CD4-positive, alpha-beta T cell treated with Interleukin-17A for 4 hours (primary cell): ENCODE measurements at places on chromosomes 3 and 15.

GRCh38 chr3:186128158-186128557 is 19.3 kb upstream of the ETV5 start:
- no peak for DNase-seq

- DNase-seq, result no peak
Measured at GRCh38 chr3:17605032-17605431, 137.4 kb downstream of the TBC1D5 start.

GRCh38 chr15:67460521-67460920 is 60.4 kb upstream of the C15orf61 start:
- no peak for DNase-seq

- DNase-seq, result peak; percentile 55
Measured at GRCh38 chr3:10189557-10190354, 25.0 kb downstream of the IRAK2 start.

DNA sequence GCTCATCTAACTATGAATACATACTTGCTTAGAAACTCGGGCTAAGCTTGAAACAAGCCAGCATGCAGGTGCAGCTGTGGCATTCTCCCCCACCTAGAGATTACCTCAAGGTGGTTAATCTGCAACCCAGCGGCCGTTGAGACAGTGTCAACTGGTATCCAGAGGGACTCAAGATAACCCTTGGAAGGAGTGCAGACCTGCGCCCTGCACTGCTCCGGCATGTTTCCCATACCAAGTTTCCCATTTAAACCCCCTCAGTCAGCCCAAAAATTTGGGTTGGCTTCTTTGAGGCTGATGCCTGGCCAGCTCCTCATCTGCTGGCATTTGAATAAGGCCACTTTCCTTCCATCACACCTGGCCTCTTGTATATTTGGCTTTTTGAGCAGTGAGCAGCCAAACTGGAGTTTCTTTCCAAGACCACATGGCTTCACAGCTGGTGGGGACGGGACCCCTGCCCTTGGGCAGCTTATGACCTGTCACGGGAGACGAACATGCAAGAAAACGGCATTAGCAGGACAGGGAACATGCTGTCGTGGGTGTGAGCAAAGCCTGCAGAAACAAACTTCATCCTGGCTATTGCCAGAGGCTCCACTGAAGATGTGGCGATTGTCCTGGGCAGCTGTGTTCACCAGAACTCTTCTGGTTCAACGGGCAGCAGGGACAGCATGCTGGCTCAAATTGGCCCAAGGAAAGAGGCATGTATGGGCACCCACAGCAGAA is 98.2 kb downstream of the PLXNA1 start:
- DNase-seq, result no peak

- no peak for DNase-seq
Measured at GRCh38 chr15:39573287-39573686, 7.6 kb upstream of the THBS1 start.

GRCh38 chr3:102444101-102444500 is 9.3 kb downstream of the ZPLD1 start:
- DNase-seq, result no peak

GRCh38 chr15:91228383-91228782 is 128.3 kb downstream of the SV2B start:
- DNase-seq, result no peak

GRCh38 chr3:100891827-100892226 is 101.4 kb downstream of the ABI3BP start:
- no peak for DNase-seq

DNA sequence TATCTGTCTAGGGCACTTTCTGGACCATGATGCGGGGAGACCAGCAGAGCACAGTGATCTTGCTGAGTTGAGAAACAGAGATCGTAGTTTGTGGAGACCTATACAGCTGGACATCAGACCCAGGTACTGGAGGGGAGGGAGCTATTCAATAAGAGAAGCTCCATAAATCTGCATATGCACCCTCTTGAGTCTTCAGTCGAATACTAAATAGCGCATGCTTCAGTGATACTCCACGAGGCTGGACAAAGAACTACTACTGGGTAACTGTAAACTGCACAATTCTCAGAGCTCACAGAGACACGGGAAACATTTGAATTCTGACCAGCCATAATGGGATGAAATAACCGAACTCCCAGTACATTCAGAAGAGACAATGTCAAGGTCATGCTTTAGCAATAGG is 49.7 kb downstream of the MINAR1 start:
- DNase-seq, result no peak

DNA sequence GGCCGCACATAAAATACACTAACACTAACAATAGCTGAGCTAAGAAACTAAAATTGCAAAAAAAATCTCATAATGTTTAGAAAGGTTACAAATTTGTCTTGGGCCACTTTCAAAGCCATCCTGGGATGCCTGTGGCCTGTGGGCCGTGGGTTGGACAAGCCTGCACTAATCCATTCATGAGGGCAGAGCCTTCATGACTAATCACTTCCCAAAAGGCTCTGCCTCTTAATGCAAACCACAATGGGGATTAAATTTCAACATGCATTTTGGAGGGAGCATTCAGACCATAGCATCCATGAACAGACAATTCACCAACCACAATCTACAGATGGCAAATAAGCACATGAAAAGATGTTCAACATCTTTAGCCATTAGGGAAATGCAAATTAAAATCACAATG is 128.2 kb downstream of the SUCLG2 start:
- no peak for DNase-seq

GRCh38 chr3:81764002-81764401 is 2.6 kb upstream of the GBE1 start:
- DNase-seq, result no peak

DNA sequence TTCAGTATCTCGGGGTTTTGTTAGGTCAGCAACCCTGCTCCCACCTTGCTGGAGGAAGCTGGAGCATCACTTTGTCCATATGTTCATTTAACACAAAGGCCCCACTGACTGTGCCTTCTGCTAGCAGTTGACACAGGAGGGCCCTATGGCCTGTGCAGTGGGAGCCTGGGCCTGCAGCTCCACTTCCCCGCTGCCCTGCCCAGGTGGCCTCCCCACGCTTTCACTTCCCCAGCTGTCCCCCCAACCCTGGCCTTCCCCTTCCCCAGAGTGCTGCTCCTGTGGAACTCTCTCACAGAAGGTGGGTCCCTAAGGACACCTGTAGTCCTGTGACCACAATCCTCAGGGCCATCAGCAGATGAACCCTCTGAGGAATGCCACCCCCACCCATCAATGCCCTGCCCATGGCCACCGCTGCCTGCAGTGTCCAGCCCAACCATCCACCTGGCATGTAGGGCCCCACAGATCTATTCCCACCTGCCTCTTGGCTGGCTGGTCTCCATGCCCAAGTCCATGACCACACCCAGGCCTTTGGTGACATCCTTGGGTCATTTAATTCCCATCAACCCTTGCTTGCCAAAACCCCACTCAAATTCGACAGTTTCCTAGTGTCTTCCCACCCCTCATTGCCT is 13.5 kb downstream of the TBC1D21 start:
- DNase-seq, result no peak

DNA sequence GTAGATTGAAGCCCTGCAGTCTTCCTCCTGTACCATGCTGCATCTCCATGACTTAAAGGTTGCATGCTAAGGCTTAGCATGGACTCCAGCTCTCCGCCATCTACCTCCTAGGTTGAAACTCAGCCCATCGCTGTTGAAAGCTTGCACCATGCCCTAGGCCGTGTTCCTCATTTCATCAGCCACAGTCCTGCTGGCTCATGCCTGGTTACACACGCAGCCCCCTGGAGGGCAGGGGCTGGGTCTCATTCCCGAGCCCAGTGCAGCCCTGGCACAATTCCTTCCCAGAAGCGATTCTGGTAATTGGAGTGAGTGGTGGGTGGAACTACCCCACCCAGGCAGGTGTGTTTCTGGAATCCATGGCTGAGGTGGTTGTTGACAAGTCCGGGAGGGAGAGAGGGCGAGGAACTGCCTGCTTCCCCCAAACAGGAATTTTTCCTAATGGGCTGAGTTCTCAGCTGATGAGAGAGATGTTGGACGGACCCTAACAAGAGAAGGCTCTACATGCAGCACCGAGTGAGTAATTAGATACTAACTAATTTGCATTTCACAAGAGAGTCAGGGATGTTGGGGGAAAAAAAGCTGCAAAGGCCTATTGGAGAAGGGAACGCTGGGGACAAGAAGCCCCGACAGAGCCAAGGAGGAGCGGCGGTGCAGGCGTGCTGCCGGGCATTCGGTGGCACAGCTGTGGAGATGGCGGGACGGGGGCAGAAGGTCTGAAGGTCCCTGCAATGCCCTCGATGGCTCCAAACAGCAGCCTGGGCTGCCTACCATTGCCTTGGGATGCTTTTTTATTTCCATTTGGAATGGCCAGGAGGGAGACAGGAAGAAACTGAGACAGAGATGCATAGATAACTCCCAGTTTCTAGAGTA is 92.3 kb upstream of the TLE3 start:
- no peak for DNase-seq

DNA sequence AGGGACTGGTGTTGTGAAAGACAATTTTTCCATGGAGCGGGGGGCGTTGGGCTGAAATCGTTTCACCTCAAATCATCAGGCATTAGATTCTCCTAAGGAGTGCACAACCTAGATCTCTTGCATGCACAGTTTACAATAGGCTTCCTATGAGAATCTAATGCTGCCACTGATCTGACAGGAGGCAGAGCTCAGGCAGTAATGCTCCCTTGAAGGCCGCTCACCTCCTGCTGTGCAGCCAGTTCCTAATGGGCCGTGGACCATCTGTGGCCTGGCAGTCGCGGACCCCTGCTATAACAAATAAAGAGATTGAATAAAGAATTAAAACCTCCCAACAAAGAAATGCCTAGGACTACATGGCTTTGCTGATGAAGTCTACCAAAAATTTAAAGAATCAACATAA is 25.3 kb upstream of the ANKRD28 start:
- no peak for DNase-seq

- no peak for DNase-seq
Measured at GRCh38 chr3:153372326-153372725, 210.3 kb downstream of the RAP2B start.

- DNase-seq, result peak; percentile 70
Measured at GRCh38 chr15:90059208-90059985, 42.9 kb downstream of the IDH2 start.

DNA sequence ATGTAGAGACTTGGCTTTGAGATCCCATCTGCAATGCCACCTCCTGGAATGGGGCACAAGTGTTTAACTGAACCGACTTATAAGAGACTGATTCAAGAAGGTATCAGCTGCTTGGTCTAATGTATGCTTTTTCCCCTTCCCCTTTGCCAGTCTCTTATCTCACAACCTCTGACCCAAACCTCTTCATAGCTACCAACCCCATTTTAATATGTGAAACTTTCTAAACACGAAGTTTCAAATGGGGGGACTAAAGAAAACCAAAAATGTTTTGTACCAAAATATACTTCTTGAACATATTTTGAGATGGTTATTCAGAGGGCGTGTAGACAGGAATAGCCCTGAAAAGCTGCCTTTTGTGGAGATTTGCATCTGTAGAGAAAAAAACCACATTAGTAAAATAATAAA is 73.1 kb downstream of the OXSM start:
- no peak for DNase-seq

DNA sequence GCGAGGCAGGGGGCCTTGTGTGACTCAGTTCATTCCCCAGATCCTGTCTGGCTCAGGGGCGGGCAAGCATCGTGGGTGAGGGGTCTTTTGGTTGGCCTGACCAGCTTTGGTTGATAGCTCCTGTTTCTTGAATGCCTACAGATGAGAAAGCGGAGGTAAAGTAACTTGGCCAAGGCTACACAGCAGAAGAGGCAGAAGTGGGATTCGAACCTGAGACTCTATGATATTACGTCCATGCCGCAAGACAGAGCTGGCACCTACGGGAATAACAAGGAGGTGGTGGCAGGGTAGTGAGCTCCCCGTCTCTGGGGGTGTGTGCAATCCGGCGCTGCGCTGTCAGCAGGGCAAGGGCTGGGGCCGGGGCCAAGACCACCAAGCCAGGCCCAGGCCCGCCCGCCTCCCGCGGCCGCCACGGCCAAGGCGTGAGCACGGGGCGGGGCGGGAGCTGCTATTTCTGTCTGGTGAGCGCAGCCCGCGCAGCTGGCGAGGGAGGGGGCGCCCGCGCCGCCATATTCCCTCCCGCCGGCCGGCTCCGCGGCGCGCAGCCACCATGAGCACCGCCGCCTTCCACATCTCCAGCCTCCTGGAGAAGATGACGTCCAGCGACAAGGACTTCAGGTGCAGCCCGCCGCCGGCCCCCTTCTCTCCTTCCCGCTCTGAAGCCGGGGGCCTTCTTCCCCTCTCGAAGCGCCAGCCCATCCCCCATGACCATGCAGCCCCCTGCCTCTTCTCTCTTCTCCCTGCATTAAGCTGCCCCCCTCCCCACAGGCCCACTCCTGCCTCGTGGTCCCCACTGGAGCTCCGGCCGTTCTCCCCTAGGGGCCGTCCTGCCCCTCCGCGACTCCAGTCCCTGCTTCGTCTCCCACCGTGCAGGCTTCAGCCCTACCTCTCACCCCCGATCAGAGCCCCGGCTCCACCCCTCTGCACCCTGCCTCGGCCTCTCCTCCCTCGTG is at the start of gene CAND2:
CAND2 (plus strand) TSS at position 510 of the 953 bp plus-strand sequence; CDS start at position 551, 41 bp downstream.
- peak; percentile 73 for DNase-seq

- DNase-seq, result no peak
Measured at GRCh38 chr15:96093063-96093462, 237.4 kb upstream of the NR2F2 start.

GRCh38 chr15:60373745-60374144 is 24.0 kb downstream of the ANXA2 start:
- no peak for DNase-seq

GRCh38 chr3:131026321-131027151 is at the start of the genes ASTE1 and NEK11:
Gene ASTE1, minus strand, starts transcription at chr3:131026825. Its CDS starts 1,519 bp downstream, at chr3:131025306.
Gene NEK11, plus strand, starts transcription at chr3:131026877. Its CDS starts 2,832 bp downstream, at chr3:131029709.
- peak; percentile 90 for DNase-seq

DNA sequence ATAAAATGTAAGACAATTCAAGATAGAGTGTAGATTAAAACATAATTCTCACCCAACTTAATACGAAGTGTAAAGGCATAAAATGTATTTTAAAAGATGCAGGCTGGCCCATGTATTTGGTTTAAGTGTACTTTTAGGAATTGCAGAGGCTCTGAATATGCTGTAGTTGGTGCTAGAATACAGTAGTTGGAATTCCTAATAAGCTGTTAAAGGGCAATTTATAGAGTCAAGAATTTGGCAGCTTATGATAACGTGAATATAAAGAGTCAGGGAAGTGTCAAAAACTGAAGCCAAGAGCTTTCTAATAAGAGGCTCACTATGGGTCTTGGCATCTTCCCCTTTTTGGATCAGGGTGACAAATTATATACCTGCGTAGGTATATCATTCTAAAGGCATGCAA is 36.5 kb downstream of the ADAMTS9 start:
- DNase-seq, result no peak
